H9 (cell line): ENCODE measurements at places on chromosomes 4 and X. TPM values are rescaled to one million over a fixed set of nuclear protein-coding genes. Genes with fewer than 3 reads are reported as not detected.

- no peak overlapping the region for H3K4me3 ChIP-seq
- no peaks in the 10 kb centered on the region for H3K36me3 ChIP-seq
- DNase-seq: no peak
- no peak overlapping the region for H3K27ac ChIP-seq
These were observed 216.8 kb downstream of the ANTXR2 start for GRCh38 chr4:79856196-79856595.

GRCh38 chr4:184011826-184012380 lies 106.8 kb downstream of the STOX2 start:
- H3K27ac ChIP-seq: no peak overlapping the region
- H3K27me3 ChIP-seq: no peaks in the 10 kb centered on the region
- no peaks in the 10 kb centered on the region for H3K4me1 ChIP-seq
- no peak for DNase-seq
- H3K4me3 ChIP-seq: no peak overlapping the region
- H3K36me3 ChIP-seq: peaks cover 27% of the 10 kb centered on the region

- H3K4me1 ChIP-seq: no peaks in the 10 kb centered on the region
- H3K27ac ChIP-seq: no peak overlapping the region
- no peaks in the 10 kb centered on the region for H3K27me3 ChIP-seq
- peak; percentile 38 for DNase-seq
- no peaks in the 10 kb centered on the region for H3K36me3 ChIP-seq
- no peak overlapping the region for H3K4me3 ChIP-seq
These were observed 116.7 kb upstream of the TMEM164 start for GRCh38 chrX:109886122-109886761.

The SLC25A53 gene
- total RNA-seq: 1.3 and 1.6 TPM in 2 replicates

The VBP1 gene
- 83.5 and 83.9 TPM in 2 replicates for total RNA-seq

DNA sequence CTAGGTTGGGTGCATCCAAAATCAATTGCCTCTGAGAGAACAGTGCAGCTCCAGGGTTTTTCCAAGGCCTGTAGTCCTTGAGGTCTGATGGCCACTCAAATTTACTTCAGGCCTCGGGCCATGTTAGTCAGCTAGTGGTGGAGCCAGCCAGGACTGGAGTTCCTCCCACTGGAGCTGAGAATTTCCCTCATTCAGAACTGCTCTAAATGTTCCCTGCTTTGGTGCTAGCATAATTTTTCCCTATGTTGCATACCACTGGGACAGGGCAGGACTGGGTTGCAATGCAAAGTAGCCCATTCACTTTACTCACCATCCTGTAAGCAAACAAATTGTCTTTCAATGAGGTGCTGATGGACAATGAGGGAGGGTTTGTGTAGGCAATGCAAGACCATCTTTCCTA lies 146.0 kb upstream of the ZXDB start:
- H3K27ac ChIP-seq: no peak overlapping the region
- H3K4me1 ChIP-seq: no peaks in the 10 kb centered on the region
- H3K27me3 ChIP-seq: no peaks in the 10 kb centered on the region
- H3K36me3 ChIP-seq: peaks cover 9% of the 10 kb centered on the region
- H3K4me3 ChIP-seq: no peak overlapping the region

The EFHC2 gene
- total RNA-seq: 0.68 and 1.1 TPM in 2 replicates

GRCh38 chrX:13216139-13216538 lies 103.7 kb downstream of the ATXN3L start:
- peaks cover 5% of the 10 kb centered on the region for H3K36me3 ChIP-seq
- H3K4me3 ChIP-seq: no peak overlapping the region; the same call in 2 of the 3 replicates
- H3K4me1 ChIP-seq: peaks cover 8% of the 10 kb centered on the region; the same call in 1 of the 2 replicates
- no peak overlapping the region for H3K27ac ChIP-seq
- DNase-seq: no peak

- no peaks in the 10 kb centered on the region for H3K36me3 ChIP-seq
- DNase-seq: no peak
- H3K4me1 ChIP-seq: no peaks in the 10 kb centered on the region
These were observed 349.0 kb downstream of the PCDH7 start for GRCh38 chr4:31069151-31069550.

The SLC25A5 gene
- 454 and 472 TPM in 2 replicates for total RNA-seq

- no peaks in the 10 kb centered on the region for H3K36me3 ChIP-seq
- H3K4me1 ChIP-seq: no peaks in the 10 kb centered on the region
- H3K27ac ChIP-seq: no peak overlapping the region
- H3K4me3 ChIP-seq: no peak overlapping the region
- no peak for DNase-seq
- H3K27me3 ChIP-seq: no peaks in the 10 kb centered on the region
These were observed 616.9 kb downstream of the ANKRD50 start for GRCh38 chr4:124095621-124096020.

- H3K4me1 ChIP-seq: peaks cover 5% of the 10 kb centered on the region; the same call in 1 of the 2 replicates
- no peak overlapping the region for H3K4me3 ChIP-seq
- no peaks in the 10 kb centered on the region for H3K36me3 ChIP-seq
- no peak overlapping the region for H3K27ac ChIP-seq
These were observed 15.4 kb downstream of the ANXA3 start for GRCh38 chr4:78566834-78567499.

GRCh38 chr4:158193171-158193749 lies 17.0 kb upstream of the TMEM144 start:
- H3K27me3 ChIP-seq: no peaks in the 10 kb centered on the region
- no peak for DNase-seq
- no peaks in the 10 kb centered on the region for H3K36me3 ChIP-seq

- DNase-seq: no peak
- H3K27ac ChIP-seq: no peak overlapping the region
- no peaks in the 10 kb centered on the region; the same call in 1 of the 3 replicates for H3K36me3 ChIP-seq
- no peaks in the 10 kb centered on the region for H3K27me3 ChIP-seq
- no peak overlapping the region for H3K4me3 ChIP-seq
- no peaks in the 10 kb centered on the region for H3K4me1 ChIP-seq
These were observed 35.8 kb downstream of the AMELX start for GRCh38 chrX:11329021-11329420.

GRCh38 chrX:40542972-40543371 lies 37.8 kb upstream of the ATP6AP2 start:
- no peak for DNase-seq
- H3K4me3 ChIP-seq: no peak overlapping the region
- peaks cover 7% of the 10 kb centered on the region for H3K36me3 ChIP-seq
- no peaks in the 10 kb centered on the region for H3K27me3 ChIP-seq

The MAGEB16 gene
- not detected in 2 replicates for total RNA-seq

The NEXMIF gene
- 0.22 and 0.29 TPM in 2 replicates for total RNA-seq

The DCAF4L1 gene
- total RNA-seq: 0.07 and 0.09 TPM in 2 replicates

DNA sequence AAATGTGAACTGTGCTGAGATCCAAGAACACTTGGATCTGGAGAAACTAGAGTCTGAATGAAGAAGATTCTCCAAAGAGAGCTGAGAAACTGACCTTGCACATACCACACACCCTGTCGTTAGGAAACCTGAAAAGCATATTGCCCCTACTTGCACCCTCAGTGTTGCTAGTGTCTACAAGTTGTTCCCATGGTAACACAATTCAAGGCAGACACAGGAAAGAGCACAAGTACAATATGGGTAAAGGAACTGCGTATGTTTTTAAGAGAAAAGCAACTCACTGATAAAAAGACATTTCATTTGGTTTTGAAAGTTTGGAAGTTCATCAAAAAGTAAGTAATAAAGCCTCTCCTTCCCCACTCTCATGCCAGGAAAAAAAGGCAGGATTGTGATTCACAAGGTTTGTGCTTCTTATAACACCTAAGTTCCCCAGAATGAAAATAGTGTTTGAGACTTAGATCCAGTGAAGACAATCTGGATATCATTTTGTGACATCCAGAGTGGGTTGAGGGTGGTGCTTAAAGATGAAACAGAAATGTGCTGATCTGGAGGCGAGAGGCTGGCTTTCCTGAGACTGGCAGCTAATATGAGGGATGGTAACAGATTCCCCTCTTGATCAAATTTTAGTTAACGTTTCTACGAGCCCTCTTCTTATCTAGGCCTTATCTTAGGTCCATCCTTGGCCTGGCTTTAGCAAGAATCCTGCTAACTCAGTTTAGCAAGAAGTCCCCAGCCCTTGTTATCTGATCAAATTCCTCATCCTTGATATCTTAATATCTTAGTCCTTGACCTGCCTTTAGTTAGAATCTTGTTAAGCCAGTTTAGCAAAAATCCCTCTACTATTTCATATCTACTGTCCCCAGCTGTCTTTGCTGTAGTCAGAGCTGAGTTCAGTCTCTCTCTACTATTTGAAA lies 42.3 kb downstream of the NIPAL1 start:
- no peaks in the 10 kb centered on the region for H3K27me3 ChIP-seq
- DNase-seq: no peak
- H3K36me3 ChIP-seq: peaks cover 19% of the 10 kb centered on the region

The MID1 gene
- 32.9 and 33.1 TPM in 2 replicates for total RNA-seq

DNA sequence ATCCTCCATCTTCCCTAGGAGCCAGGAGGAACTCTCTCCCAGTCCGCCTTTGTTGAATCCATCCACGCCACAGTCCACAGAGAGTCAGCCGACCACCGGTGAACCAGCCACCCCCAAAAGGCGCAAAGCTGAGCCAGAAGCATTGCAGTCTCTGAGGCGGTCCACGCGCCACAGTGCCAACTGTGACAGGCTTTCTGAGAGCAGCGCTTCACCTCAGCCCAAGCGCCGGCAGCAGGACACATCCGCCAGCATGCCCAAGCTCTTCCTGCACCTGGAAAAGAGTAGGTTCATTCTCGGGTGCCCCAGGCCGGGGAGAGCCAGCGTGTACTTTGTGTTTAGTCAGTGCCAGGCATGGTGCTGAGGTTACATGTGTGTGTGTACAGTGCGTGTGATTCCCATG lies 7.4 kb downstream of the MSL3 start:
- no peak overlapping the region for H3K27ac ChIP-seq
- no peak overlapping the region for H3K4me3 ChIP-seq
- H3K27me3 ChIP-seq: no peaks in the 10 kb centered on the region
- no peaks in the 10 kb centered on the region for H3K4me1 ChIP-seq

GRCh38 chr4:149136951-149137620 lies 678.6 kb downstream of the IQCM start:
- H3K4me3 ChIP-seq: no peak overlapping the region
- DNase-seq: no peak
- peaks cover 2% of the 10 kb centered on the region; the same call in 1 of the 2 replicates for H3K4me1 ChIP-seq

The GPR143 gene
- 7.1 and 7.9 TPM in 2 replicates for total RNA-seq

The CXCL6 gene
- 0.85 and 1.3 TPM in 2 replicates for total RNA-seq

The MSX1 gene
- total RNA-seq: not detected in 2 replicates

DNA sequence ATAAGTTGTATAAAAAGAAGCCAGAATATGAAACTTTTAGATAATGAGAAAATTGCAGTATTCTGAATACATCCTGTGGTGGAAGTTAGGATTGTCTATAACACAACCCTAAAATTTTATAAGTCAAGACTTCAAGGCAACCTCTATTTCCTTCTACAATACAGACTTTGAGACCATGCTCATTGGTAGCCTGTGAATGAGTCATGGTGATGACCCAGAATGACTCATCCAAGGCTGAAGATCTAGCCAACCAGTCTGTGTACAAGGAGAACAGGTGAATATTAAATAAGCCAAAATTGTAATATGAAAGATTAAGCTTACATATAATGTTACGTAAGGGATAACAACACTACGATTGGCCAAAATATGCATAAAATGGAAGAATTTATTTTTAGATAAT lies 475.9 kb upstream of the GALNT7 start:
- H3K4me3 ChIP-seq: no peak overlapping the region
- no peak for DNase-seq
- H3K36me3 ChIP-seq: peaks cover 10% of the 10 kb centered on the region
- H3K27me3 ChIP-seq: no peaks in the 10 kb centered on the region

- peaks cover 45% of the 10 kb centered on the region for H3K36me3 ChIP-seq
- H3K4me1 ChIP-seq: peaks cover 5% of the 10 kb centered on the region; the same call in 1 of the 2 replicates
- DNase-seq: no peak
These were observed 55.9 kb downstream of the MID1 start for GRCh38 chrX:10564484-10564883.

DNA sequence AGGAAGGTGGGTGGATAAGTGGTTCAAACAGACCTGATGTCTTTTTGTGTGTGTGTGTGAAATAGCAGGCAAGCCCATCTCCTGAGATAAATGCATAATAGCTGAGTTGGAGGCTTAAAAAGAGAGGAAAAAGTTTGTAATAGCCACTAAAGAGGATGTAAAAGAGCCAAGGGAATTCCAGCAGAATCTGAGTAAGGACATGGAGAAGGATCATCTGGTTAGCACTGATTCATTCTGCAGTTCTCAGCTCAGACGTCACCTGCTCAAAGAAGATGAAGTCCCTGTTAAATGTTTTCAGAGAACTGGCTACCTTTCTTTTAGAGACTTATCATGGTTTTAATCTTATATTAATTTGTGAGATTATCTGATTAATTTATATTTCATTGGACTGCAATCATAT lies 21.0 kb upstream of the IL13RA2 start:
- no peak overlapping the region for H3K27ac ChIP-seq
- DNase-seq: no peak
- H3K4me1 ChIP-seq: no peaks in the 10 kb centered on the region
- no peak overlapping the region for H3K4me3 ChIP-seq
- H3K27me3 ChIP-seq: no peaks in the 10 kb centered on the region; the same call in 1 of the 2 replicates
